NCI-H2107 (cell line): ENCODE measurements at places on chromosomes 16 and 17.

GRCh38 chr17:9520649-9521048 lies 55.0 kb downstream of the STX8 start:
- no peak for DNase-seq

- DNase-seq, result no peak
Observed at GRCh38 chr16:49461517-49461951, 87.9 kb downstream of the C16orf78 start.

GRCh38 chr16:92431-93339 lies 14.7 kb downstream of the MPG start:
- no peak for DNase-seq

- DNase-seq, result no peak
Observed at GRCh38 chr17:13862346-13862745, 207.0 kb upstream of the COX10 start.

DNA sequence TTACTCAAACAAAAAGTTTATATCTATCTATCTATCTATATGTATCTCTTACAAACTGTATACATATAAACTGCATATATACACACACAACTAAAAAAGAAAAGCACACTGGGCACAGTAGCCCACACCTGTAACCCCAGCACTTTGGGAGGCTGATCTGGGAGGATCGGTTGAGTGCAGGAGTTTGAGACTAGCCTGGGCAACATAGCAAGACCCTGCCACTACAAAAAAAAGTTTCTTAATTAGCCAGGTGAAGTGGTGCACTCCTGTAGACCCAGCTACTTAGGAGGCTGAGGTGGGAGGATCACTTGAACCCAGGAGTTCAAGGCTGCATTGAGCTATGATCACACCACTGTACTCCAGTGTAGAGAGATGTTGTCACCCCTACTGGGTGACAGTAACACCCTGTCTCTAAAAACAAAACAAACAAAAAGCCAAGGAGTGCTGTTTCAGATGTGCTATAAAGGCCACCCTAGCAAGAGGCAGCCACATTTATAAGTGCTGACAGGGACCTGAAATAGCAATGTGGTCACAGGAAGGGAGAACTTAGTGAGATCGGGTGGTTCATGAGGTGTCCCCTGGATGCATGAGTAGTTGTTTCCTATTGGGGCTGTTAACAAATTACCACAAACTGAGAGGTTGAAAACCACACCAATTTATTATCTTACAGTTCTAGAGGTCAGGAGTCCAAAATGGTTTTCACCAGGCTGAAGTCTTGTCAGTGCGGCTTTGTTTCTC lies 4.8 kb downstream of the CD2BP2 start:
- no peak for DNase-seq

- no peak for DNase-seq
Observed at GRCh38 chr17:56880133-56880532, 33.7 kb downstream of the TRIM25 start.

GRCh38 chr16:58177353-58177710 lies 20.6 kb downstream of the CSNK2A2 start:
- no peak for DNase-seq

DNA sequence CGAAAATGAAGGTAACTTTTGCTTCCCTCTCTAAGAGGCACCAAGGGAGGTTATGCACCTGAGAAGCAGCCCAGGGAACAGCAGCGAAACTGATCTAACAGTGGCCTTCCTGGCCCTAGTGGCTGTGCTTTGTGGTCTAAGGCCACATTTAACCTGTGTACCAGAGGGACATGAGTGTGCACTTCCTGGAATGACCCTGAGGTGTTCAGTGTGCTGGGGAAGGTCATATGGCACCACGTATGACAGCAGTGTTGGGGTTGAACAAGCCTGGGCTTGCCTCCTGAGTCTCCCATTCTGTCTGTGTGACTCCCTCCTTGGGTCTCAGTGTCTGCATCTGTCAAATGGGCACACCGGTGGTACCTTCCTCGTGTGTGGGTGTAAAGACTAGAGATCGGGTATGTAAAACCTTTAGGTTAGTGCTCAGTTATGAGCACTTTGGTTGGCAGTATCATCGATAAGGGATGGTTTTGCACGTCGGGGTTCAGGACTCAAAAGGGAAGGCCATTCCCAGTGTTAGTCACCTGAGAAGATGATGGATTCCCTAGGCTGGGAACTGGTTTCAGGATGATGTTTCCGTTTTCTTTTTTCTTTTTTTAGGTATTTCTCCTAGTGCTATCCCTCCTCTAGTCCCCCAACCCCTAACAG lies 31.9 kb downstream of the PLCG2 start:
- DNase-seq, result no peak

GRCh38 chr16:76583945-76584344 lies 306.7 kb downstream of the CNTNAP4 start:
- DNase-seq, result no peak

DNA sequence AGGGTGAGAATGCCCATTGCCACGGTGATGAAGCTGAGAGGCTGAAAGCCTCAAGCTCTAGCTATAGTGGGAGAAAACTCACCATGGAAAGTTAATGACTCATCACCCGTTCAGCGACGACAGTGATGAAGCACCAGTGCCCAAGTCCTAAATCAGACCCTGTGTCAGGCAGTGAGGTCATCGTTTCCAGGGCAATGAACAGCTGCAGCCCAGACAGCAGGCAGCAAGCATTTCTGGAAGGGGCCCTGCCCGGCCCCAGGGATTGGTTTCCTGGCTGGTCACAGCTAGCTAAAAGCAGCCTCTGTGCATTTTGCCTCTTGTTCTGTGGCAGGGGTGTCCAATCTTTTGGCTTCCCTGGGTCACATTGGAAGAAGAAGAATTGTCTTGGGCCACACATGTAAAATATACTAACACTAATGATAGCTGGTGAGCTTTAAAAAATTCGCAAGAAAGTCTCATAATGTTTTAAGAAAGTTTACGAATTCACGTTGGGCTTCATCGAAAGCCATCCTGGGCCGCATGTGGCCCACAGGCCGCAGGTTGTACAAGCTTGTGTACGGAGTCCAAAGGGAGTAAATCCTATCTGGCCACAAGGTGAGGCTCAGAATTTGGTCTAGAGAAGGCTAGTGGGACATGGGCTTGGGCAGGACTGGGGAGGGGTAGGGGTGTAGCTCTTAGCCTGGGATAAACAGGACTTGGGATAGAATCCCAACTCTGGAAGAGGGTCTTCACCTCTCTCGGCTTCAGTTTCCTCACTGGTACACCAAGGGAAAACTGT lies 40.6 kb downstream of the MIS12 start:
- DNase-seq, result peak; percentile 4

DNA sequence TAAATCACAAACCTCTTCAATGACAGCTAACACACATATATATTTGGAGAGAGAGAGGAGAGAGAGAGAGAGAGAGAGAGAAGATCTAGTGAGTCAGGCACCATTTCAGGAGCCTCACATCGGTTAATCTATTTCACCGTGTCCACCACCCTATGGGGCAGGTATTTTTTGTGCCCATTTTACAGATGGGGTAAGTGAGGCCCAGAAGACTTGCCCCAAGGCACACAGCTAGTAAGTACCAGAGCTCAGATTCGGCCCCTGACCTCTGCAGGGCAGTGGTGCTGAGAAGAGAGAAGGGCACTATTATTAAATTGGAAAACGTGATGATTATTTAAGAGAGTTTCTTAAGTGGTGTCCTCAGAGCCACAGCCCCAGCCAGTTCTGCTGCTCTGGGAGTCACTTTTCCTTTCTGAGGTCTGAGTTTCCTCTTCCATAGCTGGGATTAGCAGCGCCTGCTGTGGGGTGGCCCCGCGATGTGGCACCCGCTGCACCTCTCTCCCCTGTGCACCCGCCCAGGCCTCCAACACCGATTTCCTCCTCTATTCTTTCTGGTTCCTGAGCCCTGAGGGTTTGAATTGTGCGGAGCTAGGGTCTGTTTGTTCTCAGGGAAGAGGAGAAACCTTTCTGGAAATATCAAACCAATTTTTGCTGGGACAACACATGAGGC lies 303.9 kb downstream of the IRF8 start:
- no peak for DNase-seq
